ENCODE measurements at places on chromosomes 1 and 21.

- no peak for DNase-seq
These were observed 29.4 kb downstream of the S100A6 start for GRCh38 chr1:153506386-153506785.

GRCh38 chr1:28682840-28683239 is 14.3 kb downstream of the GMEB1 start:
- no peak for DNase-seq

- no peak for DNase-seq
These were observed 97.3 kb downstream of the RAVER2 start for GRCh38 chr1:64842224-64842623.

DNA sequence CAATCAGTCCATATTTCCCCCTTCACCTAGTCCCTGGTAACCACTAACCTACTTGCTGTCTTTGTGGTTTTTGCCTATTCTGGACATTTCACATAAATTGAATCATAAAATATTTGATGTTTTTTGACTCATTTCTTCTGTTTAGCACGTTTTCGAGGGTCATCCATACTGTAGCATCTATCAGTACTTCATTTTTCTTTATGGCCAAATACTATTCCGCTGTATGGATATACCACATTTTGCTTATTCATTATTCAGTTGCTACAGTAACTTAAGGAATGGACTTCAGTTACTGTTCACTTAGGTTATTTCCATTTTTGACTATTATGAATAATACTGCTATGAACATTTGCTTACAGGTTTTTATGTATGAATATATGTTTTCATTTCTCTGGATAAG is 12.3 kb downstream of the PBX1 start:
- no peak for DNase-seq

- peak; percentile 11 for DNase-seq
These were observed 4.8 kb upstream of the SFN start for GRCh38 chr1:26858160-26858559.

DNA sequence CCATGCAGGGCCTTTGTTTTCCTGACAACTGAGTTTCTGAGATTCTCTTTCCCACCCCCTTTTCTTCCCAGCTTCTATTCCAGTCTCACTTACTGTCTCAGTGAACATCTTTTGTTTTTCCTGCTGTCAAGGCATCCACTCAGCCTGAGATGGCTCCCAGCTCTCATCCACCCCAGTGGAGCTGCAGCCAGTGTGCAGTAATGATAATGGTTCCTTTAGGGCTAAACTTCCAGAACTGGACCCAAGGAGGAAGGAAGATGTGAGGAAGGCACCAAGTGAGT is 44.4 kb upstream of the KIRREL1 start:
- DNase-seq, result no peak

DNA sequence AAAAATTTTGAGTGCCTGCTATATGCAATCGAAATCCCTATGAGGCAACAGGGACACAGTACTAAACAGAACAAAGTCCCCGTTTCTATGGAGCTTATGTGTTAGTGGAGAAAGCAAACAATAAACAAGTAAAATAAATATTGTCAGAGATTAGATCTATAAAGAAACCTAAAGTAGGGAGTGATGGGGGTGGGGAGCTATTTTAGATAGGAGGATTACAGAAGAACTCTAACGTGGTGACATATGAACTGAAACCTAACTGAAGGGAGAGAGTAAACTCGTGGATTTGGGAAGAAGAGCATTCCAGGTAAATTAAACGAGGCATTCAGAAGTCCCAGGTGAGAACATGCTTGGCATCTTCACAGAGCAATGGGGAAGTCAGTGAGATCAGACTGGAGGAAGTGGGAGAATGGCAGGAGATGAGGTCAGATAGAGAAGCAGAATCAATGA is 154.5 kb downstream of the DENND1B start:
- DNase-seq, result no peak

GRCh38 chr1:9780554-9781110 is 43.1 kb downstream of the CLSTN1 start:
- DNase-seq, result no peak

GRCh38 chr1:168736520-168736919 is 7.5 kb upstream of the DPT start:
- DNase-seq, result no peak

DNA sequence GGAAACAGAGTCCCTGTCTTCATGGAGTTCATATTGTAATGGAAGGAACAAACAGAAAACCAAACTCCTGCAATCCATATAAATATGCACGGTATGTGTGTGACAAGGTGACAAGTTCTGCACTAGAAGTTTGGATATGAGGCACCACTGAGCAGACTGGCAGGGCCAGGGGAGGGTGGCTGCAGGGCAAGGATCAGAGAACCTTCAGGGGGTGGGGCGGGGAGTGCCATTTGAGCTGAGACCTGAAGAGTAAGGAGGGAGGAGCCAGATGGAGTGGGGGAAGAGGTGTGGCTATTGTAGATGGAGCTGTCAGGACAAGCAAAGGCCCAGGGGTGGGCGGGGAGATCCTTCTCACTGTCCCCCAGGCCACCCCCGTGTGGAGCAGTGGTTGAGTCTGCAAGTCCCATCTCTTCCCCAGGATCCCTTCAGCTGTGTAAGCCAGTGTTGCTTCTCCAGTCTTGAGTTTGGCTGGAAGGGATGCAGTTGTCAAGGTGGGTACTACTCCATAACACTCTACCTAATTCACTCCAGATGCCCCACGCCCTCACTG is 76.4 kb downstream of the ATP5PO start:
- DNase-seq, result no peak

DNA sequence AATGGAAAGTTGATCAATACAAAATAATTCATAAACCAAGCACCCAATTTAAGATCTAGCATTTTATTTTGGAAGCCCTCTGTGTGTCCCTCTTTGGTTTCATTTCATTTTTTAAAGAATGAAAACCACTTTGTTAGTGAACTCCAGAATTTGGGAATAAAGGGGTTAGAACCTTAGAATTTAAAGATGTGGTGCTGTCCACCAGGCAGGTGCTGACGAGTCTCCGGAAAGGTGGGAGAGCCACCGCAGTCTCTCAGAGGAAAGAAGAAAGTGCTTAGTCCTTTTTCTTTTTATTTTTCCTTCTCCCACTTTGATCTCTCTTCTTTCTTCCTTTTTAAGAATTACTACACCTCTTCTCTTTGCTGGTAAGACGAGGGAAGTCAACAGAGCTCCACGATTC is 20.5 kb upstream of the HIVEP3 start:
- DNase-seq, result no peak

- no peak for DNase-seq
These were observed 31.1 kb downstream of the HTR6 start for GRCh38 chr1:19695772-19696171.

- DNase-seq, result no peak
These were observed 7.1 kb upstream of the TNR start for GRCh38 chr1:175750366-175751071.

DNA sequence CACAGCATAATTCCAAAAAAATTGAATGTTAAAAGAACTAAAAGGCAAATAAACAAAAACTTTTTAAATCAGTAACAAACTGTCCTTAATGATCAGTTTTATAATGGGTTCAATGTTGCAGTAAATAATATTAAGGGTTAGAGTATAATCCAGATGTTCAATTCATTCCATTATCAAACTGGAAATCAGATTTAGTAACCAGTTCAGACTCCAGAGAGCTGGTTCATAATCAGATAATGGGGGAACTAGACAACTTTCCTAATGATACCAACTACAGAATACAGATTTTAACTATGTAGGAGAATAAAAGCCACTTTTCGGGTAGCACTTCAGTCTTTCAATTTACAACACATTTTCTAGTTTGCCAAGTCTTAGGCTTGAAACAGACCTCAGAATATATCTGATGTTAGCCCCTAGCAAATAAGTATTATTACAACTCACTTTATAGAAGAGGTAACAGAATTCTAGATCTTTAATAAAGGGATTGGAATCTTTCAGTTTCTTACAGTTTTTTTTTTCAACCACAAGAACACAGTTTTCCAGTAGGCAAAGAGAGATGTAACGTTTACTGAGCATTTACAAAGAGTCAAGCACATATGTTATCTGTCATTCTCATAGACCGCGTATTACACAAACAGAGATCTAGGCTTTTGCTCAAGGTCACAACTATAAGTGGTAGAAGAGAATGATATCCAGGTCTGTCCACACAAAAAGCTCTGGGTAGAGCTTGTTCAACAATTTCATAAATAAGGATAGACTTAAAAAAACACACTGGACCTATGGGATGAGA is 1.9 kb upstream of the DCAF6 start:
- no peak for DNase-seq

DNA sequence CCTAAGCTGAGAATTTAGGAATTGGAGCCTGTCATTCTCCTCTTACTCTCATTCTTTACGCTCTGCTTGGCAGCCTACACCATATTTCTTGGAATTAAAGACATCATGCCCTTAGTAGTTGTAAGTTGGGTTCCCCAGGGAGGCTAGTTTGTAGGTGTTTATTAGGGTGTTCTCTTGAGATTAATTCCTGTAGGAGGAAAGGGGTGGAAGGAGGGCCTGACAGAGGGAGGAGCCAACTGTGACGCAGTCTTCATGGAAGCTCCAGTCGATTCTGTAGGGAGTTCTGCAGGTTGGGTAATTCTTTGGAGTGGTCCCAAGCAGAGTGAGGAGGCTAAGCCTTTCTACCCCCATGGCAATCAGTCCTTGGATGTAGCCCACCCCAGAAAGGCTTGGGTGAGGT is 111.4 kb downstream of the HHAT start:
- DNase-seq, result peak; percentile 21

DNA sequence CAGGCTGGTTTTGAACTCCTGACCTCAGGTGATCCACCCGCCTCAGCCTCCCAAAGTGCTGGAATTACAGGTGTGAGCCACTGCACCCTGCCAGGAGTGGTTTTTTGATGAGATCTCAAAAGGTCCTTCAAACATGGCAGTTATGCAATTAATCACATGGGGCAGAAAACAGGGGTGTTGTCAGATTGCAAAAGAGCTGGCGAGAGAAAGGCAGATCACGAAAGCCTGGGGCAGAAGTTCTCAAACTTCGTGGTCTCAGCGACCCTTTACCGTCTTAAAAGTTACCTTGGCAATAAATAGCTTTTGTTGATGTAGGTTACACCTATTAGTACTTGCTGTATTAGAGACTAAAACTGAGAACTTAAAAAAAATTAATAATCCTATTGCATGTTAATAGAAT is 16.1 kb downstream of the CNR2 start:
- no peak for DNase-seq

DNA sequence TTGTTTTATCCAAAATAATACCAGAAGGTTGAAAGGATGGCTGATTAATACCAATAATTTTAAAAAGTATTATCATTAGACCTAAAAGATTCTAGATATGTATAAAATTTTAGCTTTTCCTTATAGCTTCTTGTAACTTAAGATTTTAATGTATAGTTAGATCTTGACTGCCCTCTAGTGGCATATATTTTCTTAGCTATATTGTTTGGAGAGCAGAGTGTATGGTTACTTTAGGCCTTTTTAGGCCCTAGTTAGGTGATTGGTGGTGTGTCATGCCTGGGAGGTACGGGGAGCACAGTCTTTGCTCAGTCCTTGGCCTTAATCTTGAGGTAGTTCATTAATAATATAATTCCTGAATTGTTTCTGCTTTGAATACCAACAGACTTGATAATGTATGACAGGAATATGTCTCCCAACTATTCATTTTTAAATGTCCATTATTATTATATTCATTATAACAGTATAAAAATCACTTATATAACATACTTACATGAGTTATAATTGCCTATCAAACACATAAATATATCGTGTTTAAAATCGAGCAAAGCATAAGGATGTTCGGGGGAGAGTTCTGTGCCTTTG is 328.4 kb downstream of the ZP4 start:
- DNase-seq, result peak; percentile 49

DNA sequence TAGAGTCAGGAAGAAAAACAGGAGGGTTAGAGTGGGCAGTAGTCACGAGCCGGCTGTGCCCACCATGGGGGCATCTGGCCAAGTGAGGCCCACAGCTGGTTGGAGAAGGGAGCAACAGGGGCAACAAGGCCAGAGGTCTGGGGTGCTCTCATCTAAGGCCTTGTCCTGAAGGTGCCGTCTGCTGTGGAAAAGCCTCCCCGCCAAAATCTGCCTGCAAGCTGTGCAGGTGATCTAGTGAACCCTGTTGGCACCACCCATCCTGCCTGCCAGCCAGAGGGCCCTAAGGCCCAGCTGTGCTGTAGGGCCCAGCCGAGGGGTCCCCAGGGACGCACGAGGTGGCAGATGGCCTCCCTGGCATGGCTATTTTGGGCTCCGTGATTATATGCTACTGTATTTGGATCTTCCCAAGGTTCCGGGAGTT is 51.3 kb downstream of the LGR6 start:
- DNase-seq, result no peak

DNA sequence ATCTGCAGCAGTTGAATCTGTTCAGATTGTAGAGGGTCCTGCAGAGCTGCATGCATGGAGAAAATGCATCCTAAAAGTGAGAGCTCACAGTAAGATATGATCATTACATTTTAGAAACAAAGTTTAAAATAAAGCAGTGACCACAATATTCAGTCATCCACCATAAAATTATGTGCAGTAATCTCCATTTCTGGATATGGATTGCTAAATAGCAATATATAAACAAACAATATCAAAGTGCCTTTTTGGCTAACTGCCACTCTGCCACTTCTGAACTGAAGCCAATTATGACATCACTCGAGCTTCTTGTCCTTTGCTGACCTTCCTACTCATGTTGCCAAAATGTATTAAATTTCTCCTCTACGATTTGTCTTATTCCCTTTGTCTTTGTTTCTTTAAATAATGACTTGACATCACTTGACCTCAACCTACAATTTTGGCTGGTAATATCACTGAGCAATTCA is 262.0 kb upstream of the CXADR start:
- peak; percentile 6 for DNase-seq

DNA sequence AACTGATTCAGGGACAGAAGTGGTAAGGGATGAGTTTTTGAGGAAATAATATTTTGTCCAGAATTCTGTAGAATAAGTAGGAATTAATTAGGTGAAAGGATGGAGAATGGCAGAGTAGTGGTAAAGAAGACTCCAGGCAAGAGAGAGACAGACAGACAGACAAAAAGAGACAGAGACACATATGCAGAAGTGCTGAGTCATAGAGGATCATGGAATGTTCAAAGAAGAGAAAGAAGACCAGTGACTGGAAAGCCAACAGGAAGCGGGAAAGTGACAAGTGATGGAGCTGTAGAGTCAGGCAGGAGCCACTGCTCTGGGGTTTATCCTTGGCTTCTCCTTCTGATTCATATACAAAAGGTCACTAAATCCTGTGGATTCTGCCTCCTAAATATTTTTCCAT is 85.9 kb downstream of the UROD start:
- DNase-seq, result no peak

- DNase-seq, result no peak
These were observed 10.3 kb downstream of the CAP1 start for GRCh38 chr1:40050863-40051262.

DNA sequence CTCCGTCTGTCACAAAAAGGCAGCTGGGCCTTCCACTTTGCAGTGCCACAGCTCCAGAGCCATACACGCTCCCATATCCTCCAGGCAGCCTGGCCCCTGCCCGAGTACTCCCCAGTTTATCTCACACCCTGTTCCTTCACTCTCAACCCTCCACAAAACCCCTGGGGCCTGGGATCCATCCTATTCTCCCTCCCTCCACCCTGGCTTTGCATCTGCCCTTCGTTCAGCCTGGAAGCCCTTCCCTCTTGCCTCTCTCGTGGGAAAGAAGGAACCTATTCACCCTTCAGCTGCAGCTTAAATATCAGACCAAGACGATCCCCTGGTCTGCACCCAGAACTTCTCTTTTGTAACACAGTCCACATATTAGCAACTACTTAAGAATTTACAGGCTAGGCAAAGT is 56.7 kb downstream of the CAMK2N1 start:
- DNase-seq, result peak; percentile 52

GRCh38 chr1:235079443-235080296 is 49.0 kb downstream of the TOMM20 start:
- no peak for DNase-seq

- peak; percentile 59 for DNase-seq
These were observed 25.3 kb upstream of the OVAAL start for GRCh38 chr1:180533266-180533987.
